ENCODE measurements at places on chromosomes 7 and 10.

- no peak for DNase-seq
Measured at GRCh38 chr7:1253681-1254181, 21.1 kb downstream of the UNCX start.

DNA sequence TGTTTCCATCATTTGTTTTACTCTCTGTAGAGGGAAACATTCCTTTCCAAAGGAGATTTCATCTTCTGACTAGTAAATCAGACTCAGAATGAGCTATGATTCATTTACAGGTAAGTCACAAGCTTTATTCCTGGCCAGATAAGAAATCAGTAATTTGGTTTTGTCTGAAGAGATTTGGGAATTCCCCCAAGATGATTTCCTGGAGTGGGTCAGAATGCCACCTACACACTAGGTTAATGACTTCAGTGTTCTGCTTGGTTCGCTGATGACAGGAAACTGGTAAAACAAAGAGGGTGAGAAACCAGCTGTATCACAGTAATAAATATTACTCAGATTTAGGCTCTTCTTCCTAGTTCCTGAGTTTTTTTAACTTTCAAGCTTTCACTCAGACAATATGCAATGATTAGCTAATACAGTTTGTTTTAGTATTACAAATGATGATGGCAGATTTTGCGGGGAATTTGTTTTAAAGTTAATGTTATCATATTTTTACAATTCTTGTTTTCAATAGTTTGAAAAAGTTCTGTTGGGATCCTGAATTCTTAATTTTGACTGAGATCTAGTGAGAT, 8.3 kb upstream of the ASZ1 start:
- DNase-seq, result no peak

- peak; percentile 72 for DNase-seq
Measured at GRCh38 chr10:63376560-63377304, 89.0 kb downstream of the JMJD1C start.

- DNase-seq, result no peak
Measured at GRCh38 chr10:79360499-79361342, 13.5 kb downstream of the PPIF start.

DNA sequence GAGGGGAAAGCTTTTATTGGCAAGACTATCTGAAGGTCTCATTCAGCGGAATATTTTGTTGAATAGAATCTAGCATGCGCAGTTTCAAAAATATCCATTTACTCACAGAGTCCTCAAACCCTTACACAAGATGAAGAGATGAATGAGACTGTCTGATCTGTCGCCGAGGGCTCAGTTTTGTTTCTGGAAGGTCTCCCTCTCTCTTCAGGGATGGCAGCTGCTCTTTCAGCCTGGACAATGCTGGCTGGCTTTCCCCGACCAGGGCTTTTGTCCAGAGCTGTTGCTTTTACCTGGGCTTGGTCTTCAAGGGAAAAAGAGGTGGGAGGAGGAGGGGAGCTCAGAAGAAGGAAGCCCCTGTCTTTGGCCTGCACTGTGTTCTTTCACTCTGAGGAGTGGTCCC, 81.9 kb upstream of the BTBD16 start:
- no peak for DNase-seq

DNA sequence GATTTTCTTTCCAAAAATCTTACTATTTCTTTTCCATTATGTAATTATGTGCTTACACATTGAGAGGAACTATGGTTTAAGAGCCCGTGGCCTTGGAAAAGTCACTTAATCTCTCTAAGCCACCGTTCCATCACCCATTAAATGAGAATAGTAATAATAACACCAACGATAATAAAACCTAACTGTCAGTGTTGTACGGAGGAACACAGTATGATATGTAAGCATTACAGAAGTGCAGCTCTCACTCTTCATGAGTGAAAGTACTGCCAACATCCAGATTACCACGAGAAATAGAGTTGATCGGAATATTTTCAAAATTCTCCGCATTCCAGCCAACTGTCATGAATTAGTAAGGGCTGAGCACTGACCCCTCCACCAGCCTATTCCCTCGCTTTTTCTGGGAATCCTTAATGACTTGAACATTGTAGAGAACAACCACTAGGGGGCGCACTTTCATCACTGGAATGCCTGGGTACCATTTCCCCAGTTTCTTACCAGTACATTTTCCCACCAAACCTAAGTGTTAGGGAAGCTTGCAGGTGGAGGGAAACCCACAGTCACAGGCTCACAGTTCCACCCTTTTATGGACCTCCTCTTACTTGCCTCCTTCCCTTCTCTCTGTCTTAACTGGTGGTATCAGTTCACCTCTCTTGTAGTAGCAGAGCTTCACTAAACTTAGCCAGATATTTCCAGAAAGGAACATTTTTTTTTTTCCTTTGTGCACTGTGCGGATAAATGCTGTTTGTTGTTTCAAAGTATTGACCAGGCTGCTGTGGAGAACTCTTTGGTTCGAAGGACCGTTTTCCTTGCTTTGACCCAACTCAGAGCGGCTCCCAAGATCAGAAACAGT, 27.8 kb downstream of the NKX2-3 start:
- DNase-seq, result peak; percentile 58

GRCh38 chr10:43735907-43736306, 87.2 kb upstream of the ZNF32 start:
- no peak for DNase-seq

DNA sequence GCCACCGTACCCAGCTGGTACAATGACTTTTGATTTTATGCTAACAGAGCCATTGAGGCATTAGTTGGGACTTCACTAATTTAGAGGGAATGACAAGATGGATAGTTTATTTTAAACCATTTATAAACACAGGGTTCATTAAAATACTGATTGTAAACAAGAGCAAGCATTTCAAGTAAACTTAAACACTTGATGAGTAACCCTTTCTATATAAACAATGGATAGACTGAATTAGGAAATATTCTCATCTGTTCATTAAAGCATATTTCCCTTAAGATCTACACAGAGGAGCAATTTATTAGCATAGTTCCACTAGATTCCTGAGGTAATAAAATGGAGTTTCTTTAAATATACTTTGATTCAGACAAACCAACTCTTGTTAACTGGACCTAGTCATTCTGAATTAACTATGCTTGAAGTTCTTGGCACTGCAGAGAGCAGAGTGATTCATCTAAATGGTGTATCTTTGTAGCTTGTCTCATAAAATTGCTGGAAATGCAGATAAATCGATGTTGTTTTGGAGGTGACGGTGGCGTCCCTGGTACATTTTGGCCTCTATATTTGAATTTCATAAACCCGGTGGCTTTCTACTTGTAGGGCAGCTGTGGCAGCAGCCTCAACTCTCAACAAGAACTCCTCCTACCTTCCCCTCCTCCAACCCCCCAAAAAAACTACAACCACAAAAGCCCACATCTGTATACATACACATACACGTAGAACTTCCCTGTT, 15.4 kb upstream of the VDAC2 start:
- DNase-seq, result peak; percentile 91

DNA sequence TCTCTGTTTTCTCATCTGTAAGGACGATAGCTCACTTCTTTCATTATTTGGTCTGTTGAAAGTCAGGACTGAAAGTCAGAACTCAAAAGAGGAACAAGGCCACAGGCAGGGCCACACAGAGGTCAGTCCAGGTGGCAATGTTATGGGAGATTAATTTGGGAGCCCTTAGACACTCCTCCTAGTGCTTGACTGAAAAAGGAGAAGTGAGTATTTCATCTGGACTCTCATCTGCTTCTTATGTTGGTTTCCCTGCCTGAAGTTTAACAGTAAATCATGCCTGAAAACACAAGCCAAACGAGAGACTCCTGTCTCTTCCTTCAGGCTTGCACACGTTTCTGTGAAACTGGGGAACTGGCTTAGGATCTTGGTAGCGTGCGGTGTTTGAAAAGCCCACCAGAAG, 248.5 kb downstream of the BUB3 start:
- DNase-seq, result no peak

- DNase-seq, result no peak
Measured at GRCh38 chr10:102240467-102241031, 763 bp downstream of the PITX3 start.

DNA sequence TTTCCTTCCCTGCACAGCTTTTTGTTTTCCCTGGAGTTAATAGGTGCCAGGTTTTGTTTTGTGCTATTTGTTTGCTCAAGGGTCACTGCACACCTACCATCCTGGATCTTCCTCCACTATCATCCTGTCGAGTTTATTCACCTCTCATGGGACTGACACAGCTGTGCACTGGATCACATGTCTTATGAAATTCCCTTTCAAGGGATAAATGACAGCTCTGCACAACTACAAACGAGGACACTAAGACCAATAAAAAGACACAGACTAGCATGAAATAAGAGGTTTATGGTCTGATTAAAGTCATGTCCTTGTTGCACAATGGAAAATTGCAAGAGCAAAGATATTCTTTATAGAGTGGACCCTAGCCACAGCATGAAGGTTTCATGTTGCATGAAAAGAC, 76.7 kb upstream of the SFMBT2 start:
- DNase-seq, result no peak

DNA sequence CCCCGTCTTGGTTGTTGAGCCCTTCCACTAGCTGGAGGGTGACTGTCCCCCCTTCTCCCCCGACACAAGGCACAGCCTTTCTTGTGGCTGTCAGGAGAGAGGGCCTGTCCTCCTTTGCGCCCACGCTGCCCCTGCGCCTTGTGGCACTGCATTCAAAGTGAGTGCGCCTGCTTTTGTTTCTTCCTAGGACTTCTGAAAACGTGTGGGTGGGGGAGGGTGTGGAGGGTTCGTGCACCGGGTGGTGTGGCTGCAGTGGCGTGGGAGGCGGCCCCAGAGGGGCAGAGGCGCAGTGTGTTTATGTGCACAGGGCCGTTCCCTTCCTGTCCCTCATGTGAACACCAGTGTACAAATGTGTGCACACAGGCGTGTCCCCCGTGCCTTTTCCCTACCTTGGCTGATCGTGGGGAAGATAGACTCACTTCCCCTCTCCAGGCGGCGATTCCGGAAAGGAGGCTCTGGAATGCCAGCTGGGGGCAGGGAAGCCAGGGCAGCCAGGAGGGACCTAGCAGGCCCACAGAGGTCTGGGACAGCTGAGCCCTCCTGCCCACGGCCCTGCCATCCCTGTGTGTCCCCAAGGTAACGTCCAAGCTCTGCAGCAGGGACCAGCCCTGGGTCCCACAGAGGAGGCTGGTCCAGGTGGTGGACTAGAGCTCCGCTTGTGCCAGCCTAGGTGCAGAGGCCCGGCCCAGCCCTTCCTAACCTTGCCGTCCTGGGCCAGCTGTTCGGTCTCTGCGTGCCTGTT, 88.8 kb downstream of the LHPP start:
- DNase-seq, result no peak

DNA sequence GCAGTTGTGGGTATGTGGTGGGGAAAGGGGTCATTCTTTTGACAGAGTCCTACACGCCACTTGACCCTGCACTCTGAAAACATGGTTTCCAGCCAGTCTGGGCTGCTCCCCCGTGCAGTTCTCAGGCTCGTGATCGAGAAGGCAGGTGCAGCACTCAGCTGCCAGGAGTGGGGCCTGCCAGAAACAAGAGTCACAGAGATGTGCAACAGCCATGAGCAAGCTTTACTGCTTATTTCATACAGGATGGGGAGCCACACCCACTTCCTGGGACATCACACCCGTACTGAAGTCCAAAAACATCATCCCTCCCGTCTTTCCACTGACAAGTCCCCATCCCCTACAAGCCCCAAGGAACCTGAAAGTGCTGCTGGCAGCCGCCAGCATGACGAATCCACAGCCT, 9.3 kb downstream of the ATG9B start:
- no peak for DNase-seq

GRCh38 chr7:140778568-140778967, 82.1 kb downstream of the NDUFB2 start:
- no peak for DNase-seq

DNA sequence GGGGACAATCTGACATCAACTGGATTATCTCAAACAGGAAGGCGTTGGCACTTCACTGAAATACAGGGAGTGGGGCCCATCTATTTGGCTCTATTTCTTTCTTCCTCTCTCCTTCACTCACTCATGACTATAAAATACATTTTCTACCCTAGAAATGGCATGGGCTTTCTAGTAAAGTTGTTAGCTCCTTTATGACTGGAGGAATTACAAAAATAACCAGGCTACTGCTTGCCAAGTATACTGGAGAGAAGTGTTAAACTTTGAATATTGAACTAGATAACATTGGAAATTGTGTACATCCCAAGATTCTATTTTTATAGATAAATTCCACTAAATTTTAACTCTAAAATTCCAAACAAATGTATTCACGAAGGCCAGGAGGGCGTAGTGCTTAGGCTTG, 255.7 kb upstream of the SORCS1 start:
- DNase-seq, result no peak

- no peak for DNase-seq
Measured at GRCh38 chr10:6186894-6187256, 15.9 kb upstream of the PFKFB3 start.

DNA sequence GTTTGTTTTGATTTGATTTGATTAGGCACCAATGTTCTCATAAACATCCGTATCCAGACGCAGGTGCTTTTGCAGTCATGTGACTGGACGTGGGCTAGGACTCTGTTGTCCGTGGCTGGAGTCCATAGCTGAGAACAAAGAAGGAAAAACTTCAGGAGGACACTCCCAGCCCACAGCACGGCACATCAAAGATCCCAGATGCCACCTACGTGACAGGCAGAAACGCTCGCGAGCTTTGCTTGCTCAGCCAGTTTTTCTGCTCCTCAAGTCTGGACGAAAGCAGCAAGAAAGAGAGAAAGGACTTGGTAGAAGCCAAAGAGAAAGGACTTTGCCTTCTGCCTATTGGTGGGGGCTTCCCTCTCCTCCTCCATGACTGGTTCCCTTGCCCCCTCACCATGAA, 6.9 kb upstream of the ZKSCAN1 start:
- DNase-seq, result no peak
